ENCODE measurements at places on chromosomes 16 and 17. TPM values are rescaled to one million over a fixed set of nuclear protein-coding genes. Genes with fewer than 3 reads are reported as not detected.
A peak's percentile ranks its signal among the peaks of the same experiment; 100 is the strongest.

- DNase-seq, result no peak
These were observed 131.1 kb downstream of the PHKB start for GRCh38 chr16:47592232-47592631.

- DNase-seq, result no peak
These were observed 94.9 kb downstream of the SLC39A11 start for GRCh38 chr17:72997559-72997958.

DNA sequence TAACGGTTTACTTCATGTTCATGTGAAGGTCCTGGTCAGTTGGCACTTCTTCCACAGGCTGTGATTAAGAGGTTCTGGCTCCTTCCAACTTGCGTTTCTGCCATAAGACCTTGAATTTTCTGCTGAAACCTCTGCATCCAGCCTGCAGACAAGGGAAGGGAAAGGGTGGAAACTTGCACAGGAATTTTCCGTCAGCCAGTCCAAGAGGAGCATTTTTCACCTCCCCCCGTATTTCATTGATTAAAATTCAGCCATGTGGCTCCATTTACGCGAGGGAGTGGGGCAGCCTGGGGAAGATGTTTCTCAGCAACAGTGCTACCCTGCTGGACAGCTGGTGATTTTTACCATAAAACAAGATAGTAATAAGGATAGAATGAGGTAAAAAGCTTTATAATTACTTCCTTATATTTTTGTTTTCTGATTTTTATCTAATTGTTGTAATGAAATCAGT is 101.5 kb upstream of the SMIM36 start:
- no peak for DNase-seq

GRCh38 chr16:27799896-27800295 is 250.0 kb downstream of the KATNIP start:
- no peak for DNase-seq

DNA sequence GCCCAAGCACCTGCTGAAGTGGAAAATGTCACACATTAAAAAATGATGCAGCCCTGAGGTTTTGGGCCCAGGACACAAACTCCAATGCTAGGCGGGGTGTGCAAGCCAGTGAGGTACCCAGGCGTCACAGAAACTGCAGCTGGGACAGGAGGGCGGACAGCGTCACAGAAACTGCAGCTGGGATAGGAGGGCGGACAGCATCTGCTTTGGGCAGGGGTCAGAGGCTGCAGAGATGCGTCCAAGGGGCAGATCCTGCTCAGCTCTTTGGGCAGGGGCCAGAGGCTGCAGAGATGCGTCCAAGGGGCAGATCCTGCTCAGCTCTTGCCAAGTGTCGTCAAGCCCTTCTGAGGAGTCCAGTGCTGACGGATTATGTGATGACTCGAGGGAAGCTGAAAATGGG is 43.9 kb upstream of the RCVRN start:
- no peak for DNase-seq

GRCh38 chr16:56933828-56934598 is 2.1 kb downstream of the HERPUD1 start:
- no peak for DNase-seq

DNA sequence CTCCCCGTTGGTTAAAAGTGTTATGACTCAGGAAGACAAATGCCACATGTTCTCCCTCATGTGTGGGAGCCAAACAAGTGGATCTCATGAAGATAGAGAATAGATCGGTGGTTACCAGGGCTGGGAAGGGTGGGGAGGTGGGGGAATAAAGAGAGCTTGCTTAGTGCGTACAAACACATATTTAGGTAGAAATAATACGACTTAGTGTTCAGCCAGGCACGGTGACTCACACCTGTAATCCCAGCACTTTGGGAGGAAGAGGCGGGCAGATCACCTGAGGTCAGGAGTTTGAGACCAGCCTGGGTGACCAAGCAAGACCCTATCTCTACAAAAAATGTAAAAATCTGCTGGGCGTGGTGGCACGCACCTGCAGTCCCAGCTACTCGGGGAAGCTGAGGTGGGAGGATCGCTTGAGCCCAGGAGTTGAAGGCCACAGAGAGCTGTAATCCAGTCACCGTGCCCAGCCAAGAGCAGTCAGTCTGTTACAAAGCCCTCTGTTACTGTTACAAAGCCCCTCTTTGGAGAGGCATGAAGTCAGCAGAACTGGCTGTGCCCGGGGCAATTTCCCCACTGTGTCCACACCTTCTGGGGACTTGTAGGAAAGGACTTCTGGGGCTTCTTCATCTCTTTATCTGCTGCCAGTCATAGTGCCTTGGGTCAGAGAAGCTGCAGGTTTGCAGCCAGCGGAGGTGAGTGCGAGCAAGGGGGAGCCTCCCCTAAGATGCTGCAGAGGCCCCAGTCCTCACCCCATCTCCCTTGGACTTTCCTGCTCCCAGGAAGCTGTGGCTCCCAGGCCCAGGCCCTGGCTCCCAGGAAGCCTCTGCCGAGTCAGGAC is 4.3 kb upstream of the ALDH3A1 start:
- no peak for DNase-seq

- DNase-seq, result no peak
These were observed 665 bp upstream of the AKAP1 start for GRCh38 chr17:57084361-57084801.

DNA sequence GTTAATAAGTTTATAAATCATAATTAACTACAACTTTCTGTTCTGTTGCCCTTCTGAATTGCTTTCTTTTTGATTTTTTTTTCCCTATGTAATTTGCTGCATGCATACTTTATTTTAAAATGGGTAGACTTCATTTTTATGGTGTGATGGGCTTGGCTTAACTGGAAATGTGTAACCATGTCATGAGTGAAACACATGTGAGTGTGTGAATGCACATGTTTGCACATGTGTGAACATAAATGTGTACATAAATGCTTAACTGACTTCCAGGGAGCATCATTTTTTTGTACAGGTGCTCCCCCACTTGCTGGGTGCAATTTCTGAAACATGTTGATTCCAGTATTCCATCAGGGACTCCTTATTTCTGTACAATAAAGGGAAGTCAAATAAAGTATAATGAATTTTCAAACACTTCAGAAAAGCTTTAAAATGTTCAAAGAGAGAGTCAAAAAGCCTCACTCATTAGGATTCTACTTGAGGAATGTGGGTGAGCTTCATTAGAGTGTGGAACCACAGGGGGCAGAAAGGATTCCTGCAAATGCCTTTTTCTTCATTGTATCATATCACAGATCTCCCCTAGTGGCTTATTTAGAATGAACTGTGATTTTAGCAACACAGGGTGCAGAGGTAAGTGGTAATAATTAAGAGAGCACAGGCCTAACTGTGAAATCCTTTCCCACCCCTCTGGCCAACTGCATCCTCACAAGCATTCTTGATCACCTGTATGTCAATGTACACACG is 31.7 kb upstream of the CDH11 start:
- no peak for DNase-seq

DNA sequence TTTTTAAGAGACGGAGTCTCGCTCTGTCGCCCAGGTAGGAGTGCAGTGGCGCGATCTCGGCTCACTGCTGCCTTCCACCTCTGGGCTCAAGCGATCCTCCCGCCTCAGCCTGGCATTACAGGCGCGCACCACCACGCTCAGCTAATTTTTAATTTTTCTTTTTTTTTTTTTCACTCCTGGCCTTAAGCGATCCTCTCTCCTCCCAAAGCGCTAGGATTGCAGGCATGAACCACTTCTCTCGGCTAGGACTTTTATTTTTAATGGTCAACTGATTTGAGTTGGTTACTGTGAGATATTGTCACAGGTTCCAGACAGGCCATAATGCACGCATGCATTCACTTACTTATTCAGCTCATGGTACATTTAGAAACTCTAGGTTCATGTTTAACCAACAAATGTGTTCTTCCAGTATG is 888 bp downstream of the PIGW start:
- DNase-seq, result peak; percentile 3

GRCh38 chr16:67537636-67538591 is 9.3 kb downstream of the RIPOR1 start:
- DNase-seq, result peak; percentile 35

DNA sequence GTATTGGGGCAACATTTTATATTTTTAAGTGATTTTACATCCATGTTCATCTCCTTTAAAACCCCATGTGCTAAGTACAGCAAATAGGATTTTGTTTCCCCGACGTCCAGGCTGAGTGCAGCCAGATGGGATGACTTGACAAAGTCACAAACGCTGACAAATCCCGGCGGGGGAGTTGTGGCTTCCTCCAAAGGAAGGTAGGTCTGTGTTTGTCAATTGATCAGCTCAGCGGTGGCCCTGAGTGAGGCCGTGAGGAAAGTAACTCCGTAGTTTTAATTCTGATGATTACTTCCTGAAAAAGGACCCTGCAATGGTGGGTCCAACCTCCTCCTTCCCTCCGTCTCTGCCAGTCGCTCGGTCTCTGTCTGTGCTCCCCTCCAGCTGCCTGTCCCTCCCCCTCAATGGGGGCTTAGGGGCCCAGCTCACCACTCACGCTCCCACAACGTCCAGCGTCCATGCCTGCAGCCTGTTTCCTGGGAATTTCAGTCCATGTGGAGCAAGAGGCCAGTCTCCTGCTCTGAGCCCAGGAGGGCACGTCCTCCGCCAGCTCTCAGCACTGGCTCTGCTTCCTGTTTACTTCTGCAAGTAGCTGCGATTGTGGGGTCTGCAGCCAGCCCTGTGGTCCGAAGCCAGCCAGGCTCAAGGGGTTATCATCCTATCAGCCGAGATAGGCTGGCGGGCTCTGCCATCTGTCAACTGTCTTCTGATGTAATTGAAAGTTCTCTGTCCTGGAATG is 209.4 kb upstream of the FOXF1 start:
- DNase-seq, result peak; percentile 94

DNA sequence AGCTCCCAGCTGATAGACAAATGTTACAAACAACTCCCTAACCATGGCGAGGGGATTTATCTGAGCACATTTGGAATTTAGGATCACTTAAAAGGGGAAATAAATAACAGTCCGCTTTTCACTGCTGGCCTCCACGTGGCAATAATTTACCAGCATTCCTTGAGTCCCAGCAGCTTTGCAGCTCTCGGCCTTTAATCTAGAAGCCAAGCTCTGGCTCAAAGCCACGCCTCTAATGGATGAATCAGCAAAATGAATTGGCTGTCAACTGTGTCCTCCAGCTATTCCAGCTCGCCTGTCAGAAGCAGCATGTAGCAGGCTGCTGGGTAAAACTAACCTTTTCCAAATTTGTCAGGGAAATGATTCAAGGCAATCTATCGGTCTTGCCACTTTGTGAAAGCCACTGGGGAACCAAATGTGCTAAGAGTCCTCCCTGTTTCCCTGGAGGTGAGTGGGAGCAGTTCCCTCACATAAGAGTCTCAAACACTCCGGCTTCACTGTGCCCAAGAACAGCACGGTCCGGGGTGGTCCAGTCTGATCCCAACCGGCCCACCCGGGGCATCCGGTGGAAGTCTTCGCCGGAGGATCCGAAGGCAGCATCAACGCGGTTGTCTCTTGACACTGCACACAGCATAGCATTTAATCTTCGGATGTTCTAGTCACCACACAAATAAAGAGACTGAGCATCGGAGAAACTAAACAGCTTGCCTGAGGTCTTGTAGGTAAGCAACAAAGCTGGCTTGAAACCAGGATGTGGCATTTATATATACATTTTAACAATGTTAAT is 143.3 kb downstream of the PARN start:
- DNase-seq, result peak; percentile 95

- DNase-seq, result peak; percentile 75
These were observed 24.3 kb downstream of the POLR3E start for GRCh38 chr16:22321340-22322001.

DNA sequence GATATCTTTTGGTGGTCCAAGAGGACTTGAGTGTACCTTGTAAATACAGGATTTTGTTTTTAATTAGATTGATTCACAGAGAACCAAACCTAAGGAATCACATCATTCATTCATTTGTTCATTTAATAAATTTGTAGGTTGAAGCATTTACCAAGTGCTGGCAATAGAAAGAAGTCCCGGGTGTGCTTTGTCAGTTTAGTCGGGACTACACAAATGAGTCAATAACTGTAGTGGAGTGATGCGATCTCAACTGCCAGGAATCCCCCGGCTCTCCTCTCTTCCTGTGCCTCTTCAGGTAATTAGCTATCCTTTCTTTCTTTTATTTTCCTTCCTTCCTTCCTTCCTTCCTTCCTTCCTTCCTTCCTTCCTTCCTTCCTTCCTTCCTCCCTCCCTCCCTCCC is 1.4 kb upstream of the WWOX start:
- DNase-seq, result no peak

DNA sequence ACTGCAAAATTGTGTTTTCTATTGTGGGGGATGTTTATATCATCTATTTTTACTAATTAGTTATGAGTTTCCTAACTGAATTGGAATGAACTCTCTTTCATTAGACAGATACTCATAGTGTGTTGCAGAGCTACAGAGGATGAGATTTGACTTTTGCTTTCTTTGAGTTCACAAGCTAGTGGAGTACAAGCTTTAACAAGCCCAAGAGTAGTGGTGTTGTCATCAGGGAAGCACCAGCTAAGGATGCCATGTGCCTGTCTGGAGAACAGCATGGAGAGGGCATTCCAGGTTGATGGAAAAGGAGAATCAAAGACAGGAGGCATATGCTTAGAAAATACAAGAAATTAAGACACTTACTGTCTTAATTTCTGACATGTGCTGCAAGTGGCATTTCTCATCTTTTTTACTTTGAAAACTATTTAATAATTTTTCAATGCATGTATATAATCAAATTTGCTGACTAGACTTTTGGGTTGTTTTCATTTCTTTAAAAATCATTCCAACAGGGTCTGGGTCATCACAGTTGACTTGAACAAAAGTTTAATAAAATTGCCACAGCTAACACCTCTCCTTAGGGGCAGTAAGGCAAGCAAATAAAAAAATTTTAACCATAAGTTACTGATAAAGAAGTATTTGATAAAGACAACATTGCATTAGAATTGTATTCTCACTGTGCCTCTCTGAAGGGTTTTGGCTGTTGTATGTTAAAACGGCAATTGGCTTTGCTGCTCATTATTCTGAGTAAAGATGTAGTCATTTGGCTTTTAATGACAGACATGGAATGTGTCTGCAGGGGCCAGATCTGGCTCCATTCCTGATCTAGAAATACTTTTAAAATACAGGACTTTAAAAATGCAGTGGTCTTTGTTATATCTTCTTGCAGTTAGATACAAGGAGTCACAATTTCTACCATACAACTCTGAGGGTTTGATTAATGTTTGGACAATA is 323.7 kb upstream of the CDH11 start:
- no peak for DNase-seq

GRCh38 chr16:81634380-81635062 is 144.6 kb upstream of the PLCG2 start:
- peak; percentile 64 for DNase-seq

- peak; percentile 52 for DNase-seq
These were observed 53.4 kb downstream of the SNTB2 start for GRCh38 chr16:69240331-69240730.

DNA sequence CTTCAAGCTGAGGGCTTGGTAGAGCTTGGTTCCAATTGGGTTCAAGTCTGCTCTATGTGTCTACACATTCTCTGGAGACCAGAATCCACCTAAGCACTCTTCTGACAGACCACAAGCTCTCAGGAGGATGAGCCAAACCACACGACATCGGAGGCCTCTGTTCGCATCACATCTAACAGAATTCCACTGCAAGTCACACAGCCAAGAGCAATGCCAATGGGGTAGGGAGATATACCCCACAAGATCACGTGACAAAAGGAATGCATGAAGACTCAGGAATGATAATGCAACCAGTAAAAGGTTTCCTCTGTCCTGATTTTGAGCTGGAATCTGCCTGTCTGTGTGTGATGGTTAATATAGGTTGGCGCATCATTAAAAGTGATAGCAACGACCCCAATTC is 46.6 kb upstream of the RPL38 start:
- no peak for DNase-seq

- no peak for DNase-seq
These were observed 9.6 kb downstream of the AP2B1 start for GRCh38 chr17:35596530-35597233.

CX3CL1 gene
- 0.32 TPM for total RNA-seq

IL17C gene
- not detected for total RNA-seq

TMEM235 gene
- total RNA-seq, result not detected

LAT gene
- total RNA-seq, result 0.64 TPM

CCP110 gene
- total RNA-seq, result 15.1 TPM
